ENCODE measurements at places on chromosomes 7 and 10. TPM values are rescaled to one million over a fixed set of nuclear protein-coding genes. Genes with fewer than 3 reads are reported as not detected.

DNA sequence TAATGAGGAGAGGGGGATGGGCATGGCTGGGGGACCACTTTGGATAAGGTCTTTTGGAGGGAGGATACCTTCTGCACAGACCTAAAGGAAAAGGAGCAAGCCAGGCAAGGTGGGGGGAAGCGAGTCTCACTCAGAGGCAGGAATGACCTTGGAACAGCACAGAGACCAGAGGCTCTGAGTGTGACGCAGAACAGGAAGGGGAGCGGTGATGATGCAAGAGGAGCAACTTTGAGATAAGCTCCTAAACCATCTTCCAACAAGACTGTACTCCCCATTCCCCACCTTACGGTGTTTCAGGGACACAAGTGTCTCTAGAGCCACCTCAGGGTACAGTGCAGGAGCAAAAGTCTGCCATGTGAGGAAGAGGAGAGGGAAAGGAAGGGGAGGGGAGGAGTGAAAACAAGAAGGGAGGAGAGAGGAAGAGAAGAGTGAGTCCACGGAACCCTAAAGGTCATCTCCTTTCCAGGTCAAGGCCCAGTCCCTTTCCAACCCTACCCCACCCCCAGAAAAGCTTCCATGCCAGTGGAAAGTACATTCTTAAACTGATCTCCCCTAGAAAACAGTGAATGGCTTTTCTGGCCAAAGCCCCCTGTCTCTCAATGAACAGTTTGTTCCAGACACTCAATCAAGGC lies 54.1 kb downstream of the JAZF1 start:
- peaks cover 9% of the 10 kb centered on the region for H3K4me1 ChIP-seq
- no peak overlapping the region for H3K4me3 ChIP-seq
- no peak for DNase-seq
- no peaks in the 10 kb centered on the region for H3K27me3 ChIP-seq

Gene OPN4
- total RNA-seq = not detected

DNA sequence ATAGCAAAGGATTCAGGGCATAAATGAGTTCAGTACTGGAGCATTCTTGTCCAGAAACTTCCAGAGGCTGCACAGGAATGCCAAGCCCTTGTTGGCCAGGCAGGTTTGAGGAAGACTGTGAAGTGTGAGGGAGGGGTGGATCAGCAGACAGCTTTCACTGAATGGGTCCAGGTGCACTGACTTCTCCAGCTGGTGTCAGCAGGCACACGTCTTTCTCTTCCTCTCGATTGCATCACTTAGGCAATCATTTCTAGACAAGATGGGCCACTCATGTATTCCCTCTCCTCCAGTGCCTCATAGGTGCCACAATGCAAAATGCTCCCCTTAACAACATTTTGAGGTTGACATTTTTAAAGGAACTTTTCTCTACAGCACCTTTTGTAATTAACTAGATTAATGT lies 15.6 kb upstream of the PLEKHS1 start:
- H3K36me3 ChIP-seq = no peaks in the 10 kb centered on the region
- H3K27me3 ChIP-seq = no peaks in the 10 kb centered on the region
- no peaks in the 10 kb centered on the region for H3K4me1 ChIP-seq
- DNase-seq = no peak
- no peak overlapping the region for H3K4me3 ChIP-seq

Gene ITPRID1
- total RNA-seq = 4.6 TPM

DNA sequence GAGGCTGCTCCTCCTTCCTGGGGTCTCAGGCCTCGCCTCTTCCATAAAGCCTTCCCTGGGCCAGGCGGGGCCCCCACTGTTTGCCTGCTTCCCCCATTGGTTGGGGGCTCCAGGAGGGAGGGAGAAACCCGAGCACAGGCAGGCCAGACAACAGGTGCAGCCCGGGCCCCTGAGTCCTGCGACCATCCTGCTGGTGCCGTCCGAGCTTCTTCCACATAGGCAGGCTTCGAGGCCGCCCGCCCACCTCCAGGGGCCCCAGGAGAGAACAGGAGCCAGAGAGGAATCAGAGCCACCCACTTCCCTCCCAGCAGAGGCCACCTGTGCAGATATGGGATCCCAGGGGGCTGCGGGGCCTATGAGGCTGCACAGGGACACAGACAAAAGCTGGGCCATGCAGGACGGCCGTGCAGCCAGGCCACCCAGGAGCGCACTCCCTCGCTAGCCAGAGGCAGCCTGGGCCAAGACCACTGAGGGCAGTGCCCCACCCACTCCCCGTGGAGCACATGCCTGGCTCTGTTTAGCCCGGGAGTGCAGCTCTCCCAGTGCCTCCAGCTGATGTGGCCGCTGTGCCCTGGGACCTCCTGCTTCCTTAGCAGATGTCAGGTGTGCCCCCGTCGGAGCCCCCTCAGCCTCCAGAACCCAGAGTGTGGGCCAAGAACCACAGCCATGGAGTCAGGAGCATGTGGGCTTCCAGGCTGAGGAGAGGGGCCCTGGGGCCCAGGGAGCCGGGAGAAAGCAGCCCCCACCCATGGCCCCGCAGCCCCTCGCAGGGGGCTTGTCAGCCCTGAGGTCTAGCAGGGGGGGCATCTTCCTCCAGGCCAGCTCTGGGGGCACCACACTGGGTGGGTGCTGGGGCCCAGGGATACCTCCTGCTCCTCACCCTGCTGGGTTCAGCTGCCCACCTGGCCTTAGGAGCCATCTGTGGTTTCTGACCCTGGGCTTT lies 59.9 kb upstream of the INPP5A start:
- no peaks in the 10 kb centered on the region for H3K27me3 ChIP-seq
- no peaks in the 10 kb centered on the region for H3K4me1 ChIP-seq
- peak; percentile 74 for DNase-seq

DNA sequence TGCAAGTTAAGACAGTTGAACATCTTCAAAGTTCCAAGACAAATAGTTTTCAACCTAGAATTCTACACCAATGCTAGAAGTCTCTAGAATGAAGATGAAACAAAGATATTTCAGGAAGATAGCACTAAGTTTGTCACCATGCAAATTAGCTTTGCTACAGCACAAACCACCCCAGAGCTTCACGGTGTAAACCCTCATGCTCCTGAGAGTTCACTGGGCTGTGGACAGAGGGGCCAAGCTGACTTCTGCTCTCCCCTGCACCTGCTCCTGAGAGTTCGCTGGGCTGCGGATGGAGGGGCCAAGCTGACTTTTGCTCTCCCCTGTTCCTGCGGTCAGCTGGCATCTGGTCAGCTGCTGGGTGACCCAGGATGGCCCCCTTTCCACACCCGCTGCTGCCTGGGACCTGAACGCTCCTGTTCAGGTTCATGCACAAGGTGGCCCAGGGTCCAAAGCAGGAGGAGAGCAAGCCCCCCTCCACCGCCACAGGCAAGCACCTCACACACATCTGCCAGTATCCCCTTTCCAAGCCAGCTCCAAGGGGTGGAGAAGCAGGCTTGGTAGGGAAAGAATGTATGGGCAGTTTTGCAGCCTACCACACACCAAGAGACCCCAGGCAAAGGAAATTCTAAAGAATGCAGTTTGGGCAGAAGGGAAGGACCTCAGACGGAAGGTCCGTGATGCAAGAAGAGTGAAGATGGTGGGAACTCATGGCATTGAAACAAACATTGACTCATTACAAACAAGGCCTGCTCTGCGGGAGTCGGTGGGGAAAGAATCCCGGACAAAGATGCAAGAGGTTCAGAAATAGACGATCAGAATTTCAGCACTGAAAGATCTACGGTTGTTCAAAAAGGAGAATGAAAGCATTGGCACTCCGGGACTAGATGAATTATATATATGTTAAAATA lies 137.8 kb upstream of the PPP2R2D start:
- peaks cover 10% of the 10 kb centered on the region for H3K4me1 ChIP-seq
- no peak overlapping the region for H3K27ac ChIP-seq
- H3K4me3 ChIP-seq = no peak overlapping the region
- H3K27me3 ChIP-seq = no peaks in the 10 kb centered on the region
- DNase-seq = no peak
- H3K36me3 ChIP-seq = no peaks in the 10 kb centered on the region

DNA sequence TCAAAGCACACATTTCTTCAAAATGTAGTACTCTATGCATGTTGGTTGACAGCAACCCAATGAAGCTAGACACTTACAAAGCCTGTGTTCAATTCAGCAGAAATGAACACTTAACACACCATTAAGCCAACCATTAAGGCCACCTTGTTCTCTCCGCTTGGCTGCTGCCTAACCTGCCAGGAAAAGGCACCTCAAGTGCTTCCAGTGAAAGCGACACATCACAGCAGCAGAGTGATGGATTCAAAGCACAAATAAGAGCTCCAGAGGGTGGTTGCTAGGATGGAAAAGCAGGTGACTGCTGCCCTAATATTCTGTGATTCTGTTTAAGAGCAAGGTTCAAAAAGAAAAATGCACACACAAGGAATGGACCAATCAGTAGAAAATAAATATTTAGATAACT lies 81.5 kb upstream of the GNAI1 start:
- no peak overlapping the region for H3K4me3 ChIP-seq
- H3K27ac ChIP-seq = no peak overlapping the region

All from endodermal cell (in vitro differentiated cells).